Left hindlimb (tissue), 1 donor: ENCODE measurements at places on chromosomes 3 and 15.
A peak's percentile ranks its signal among the peaks of the same experiment; 100 is the strongest.

GRCh38 chr3:64321747-64322146 lies 96.5 kb upstream of the PRICKLE2 start:
- DNase-seq = no peak

GRCh38 chr3:94967196-94967595 lies 904.3 kb downstream of the NSUN3 start:
- no peak for DNase-seq

DNA sequence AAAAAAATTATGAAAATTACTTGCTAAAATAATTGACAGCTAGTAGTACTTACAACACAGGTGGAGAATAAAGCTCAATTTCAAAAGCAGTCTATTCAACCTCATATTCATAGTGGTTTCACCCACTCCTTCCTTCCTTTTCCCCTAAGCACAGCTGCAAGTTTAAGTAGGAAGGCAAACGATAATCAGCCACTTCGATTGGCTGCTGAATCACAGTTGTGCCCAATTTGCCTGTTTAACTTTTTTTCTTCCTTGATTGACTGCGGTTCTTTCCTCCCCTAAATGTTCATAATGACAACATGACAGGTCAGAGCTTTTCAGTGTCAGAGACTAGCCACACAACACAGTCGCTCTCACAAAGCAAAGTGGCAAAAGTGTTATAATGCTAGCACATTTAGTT lies 468.0 kb upstream of the GBE1 start:
- no peak for DNase-seq

- no peak for DNase-seq
Observed at GRCh38 chr3:167843481-167843880, 108.0 kb downstream of the SERPINI1 start.

GRCh38 chr3:186612721-186613636 lies at the start of gene AHSG:
TSS of gene AHSG (plus strand) at chr3:186613060. CDS start at chr3:186613142, 82 bp downstream.
- DNase-seq = no peak

DNA sequence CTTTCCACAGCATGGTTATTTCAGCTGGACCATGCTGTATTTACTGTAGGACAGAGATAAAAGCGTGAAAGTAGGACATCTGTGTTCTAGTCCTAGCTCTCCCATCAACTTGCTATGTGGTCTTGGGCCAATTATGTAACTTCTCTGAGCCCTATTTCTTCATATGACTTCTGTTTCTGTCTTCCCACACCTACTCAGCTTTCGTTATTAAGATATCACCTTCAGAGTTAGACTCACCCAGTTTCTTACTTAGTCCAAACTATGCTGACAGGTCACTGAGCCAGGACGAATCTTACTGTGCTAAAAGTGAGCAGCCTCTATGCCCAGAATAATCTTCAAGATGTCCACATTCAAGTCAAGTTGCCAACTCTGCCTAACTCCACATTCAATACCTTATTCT lies 283.7 kb downstream of the IL5RA start:
- DNase-seq = no peak

- no peak for DNase-seq
Observed at GRCh38 chr15:92846741-92847140, 53.4 kb upstream of the CHD2 start.

DNA sequence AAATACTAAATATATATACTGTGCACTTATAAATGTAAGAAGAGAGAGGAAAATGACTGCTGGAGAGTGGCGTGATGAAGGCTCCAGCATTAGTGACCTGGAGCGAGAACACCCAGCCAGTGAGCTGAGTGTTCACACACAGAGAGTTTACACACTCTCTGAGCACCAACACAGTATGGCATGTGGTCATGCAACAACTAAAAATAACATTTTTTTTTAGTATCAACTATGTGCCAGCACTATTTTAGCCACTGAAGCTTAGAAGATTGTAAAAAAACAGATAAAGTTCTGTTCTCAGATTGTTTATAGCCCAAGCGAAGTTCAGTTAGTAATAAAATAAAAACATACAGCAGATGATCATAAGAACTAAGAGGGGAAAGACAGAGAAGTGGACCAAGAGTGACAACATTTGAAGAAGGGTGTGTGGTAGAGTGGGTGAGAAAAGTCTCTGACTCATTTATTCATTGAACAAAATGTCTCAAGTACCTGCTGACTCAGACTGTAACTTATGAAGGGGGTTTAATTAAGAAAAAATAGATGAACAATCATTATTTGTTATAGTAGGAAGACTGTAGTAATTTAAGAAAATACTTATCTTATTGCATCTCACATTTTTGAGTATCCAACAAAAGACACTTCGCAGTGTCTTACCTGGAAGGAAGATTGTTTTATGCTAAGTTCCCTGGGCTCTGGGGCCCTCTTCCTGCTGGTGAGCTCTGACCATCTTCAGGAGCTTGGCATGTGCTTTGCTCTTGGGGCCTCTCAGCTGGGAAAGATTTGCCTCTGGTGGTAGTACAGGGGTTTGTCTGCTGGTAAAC lies 43.8 kb downstream of the GAP43 start:
- no peak for DNase-seq

- DNase-seq = no peak
Observed at GRCh38 chr15:92510163-92510882, 116.6 kb downstream of the ST8SIA2 start.

DNA sequence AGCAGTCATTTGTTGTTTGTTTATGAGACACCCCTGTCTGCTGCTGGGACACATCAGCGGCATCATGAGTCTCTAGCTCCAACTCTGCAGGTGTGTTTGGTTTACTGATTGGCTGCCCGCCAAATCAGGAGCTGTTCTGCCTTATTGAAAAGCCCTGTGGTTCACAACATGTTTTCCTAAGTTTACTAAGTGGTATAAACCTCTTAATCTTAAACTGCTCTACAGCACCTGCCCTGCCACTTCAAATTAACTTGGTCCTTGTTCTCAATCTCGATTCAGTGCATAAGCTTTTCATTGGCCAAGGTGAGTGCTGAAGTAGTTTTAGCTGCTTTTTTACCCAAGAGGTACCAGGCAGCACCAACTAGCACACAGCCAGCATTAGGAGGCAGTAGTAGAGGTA lies 77.8 kb upstream of the WDR72 start:
- DNase-seq = no peak

DNA sequence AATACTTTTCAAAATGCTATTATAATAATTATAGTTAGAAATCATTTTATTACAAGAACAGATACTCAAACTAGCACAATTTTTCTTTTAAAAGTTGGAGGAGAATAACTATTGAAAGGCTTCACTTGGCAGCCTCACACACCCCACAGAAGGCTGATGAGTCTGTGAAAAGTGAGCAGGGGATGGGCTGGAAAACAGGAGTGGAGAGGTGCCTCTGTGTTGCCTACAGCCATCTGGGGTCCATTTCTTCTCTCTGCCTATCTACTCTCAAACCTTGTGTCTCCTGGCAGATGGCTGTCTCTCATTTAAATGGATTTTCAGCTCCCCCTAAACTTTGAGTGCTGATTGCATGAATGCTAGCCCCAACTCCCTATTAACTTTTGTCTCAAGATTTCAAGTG lies 230.8 kb downstream of the CLSTN2 start:
- no peak for DNase-seq

DNA sequence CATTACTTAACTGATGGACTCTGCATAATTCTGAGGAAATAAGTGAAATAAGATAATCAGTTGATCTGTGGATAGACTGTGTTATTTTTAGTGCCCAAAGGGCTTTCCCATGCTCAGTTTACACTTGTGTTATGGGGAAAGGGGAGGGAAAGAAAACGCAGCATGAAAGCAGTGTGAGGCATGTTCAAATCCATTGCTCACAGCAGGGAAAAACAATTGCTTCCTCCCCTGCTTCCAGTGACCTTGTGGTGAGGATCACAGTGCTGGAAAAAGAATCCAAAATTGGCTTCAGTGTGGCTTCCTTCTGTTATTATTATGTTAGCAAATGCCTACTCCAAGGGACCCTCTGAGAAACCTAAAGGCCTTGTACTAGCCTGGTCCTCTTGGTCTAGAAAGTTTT lies 285.1 kb upstream of the CDIN1 start:
- DNase-seq = no peak

- no peak for DNase-seq
Observed at GRCh38 chr3:4426782-4427344, 40.2 kb downstream of the SUMF1 start.

DNA sequence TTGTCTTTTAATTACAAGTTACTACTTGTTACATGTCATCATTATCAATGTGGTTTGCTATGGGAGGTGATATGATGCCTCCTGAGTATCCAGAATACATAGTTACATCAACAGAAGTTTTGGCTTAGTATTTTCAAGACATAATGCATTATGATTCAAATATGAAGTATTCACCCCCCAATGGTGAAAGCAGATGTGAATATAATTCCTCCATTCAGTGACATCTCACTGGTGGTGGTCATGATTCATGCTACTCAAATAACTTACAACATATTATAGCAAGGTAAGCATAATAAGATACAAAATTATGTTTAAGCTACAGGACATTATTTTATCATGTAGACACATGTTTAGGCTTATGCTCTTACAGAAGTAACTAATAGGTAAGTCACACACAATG lies 34.9 kb upstream of the TTBK2 start:
- DNase-seq = no peak

- DNase-seq = no peak
Observed at GRCh38 chr3:141643391-141643790, 94.7 kb upstream of the RNF7 start.

- no peak for DNase-seq
Observed at GRCh38 chr3:170426240-170426797, 7.7 kb downstream of the CLDN11 start.

- no peak for DNase-seq
Observed at GRCh38 chr3:161203485-161204098, 17.5 kb upstream of the NMD3 start.

GRCh38 chr3:77414881-77415280 lies 375.0 kb downstream of the ROBO2 start:
- DNase-seq = no peak

DNA sequence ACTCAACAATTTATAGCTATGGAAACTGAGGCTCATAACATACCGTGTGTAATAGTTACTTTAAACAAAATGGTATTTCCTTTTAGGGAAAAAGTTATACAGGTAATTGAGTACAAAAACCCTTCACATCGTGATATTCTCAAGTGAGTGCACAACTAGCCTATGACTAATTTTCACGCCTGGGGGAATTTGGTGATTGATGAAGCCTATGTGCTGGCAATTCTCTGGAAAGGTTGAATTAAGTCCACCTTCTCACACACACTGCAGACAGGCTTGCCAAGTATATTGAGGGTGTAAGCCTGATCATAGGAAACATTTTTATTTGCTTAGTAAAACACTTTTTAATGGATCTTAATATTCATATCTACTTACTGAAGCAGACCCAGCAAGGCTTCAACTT lies 41.3 kb upstream of the ROBO2 start:
- DNase-seq = no peak

DNA sequence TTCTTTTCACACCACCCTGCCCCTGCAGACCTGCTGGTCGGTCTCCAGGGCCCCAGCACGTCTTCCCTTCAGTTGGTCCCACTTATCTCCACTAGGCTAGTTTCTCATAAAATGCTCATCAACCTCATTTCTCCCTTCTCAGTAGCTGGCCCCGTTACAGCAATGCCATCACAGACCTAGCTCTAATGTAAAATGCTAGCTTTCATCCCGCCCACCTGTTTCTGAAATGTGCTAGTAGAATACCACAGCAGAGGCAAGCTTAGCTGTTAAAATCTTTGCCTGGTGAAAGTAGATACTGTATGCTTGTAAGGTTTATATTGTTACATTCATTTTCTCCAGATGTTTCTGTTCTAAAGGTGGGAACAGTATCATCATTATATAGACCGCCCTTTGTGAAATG lies 13.1 kb downstream of the MKRN2OS start:
- no peak for DNase-seq

DNA sequence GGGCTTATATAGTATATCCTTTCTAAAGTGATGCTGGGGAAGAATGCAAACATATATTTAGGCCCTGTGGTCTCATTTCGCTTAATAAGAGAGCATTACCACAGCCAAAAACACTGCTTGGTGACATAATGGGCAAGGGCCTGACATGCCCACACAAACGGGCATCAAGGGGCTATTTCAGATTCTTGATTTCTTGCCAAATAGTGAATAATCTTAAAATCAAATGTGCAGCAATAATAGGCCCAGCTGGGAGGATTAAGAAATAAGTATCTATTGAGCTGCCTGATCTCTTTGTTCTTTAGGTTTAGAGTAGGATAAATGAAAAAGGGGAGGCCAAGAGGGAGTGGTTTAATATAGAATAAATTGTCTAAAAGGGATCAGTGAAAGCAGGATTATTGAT lies 241.0 kb upstream of the GBE1 start:
- no peak for DNase-seq

GRCh38 chr3:187021748-187022402 lies 91.5 kb downstream of the ST6GAL1 start:
- DNase-seq = no peak

GRCh38 chr15:52464478-52464877 lies 64.2 kb downstream of the MYO5A start:
- DNase-seq = no peak

- no peak for DNase-seq
Observed at GRCh38 chr15:53193149-53193548, 403.0 kb upstream of the ONECUT1 start.

DNA sequence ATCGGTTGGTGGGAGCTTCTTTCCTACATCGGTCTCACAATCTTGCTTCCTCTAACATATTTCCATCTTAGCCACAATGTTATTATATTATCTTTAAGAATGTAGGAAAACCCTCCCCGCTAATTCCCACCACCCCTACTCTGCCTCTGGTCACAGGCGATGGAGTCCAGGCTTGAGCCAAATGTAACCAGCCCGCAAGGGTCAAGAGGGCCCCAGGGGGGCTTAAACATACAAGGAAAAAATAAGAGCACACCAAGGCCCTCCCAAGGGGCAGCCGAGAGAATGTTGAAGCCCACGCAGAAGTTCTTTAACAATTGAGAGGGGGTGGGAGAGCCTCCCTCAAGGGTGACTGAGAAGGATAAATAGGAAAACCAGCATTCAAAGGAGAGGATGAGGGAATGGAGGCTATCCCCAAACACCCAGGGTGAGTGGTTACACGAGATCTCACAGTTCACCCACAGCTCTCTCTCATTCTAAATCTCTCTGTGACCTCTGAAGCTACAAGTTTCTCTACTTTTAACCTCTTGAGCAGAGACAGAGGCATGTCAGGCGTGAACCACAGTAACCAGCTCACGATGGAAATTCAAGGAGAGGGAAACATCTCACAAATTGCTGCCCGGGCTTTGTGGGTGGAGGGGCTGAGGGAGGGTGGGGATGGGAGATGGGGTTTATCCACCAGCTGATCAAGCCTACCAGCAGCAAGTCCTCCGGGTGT lies 31.4 kb upstream of the UACA start:
- peak; percentile 56 for DNase-seq
